ENCODE measurements at places on chromosomes 6 and 20. TPM values are rescaled to one million over a fixed set of nuclear protein-coding genes. Genes with fewer than 3 reads are reported as not detected.

DNA sequence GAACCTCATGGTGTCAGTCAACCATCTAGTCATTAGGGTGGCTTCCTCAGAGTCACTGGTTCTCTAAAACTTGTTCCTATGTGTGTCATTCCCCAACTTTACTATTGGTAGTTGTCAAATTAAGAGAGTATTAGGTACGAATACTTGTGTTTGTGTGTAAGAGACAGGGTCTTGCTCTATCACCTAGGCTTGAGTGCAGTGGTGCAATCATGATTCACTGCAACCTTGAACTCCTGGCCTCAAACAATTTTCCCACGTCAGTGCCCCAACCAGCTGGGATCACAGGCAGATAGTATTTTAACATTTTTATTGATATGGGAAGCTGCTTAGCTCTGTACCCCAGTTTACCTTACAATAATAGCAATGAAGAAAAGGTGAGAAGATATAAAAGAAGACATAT, 50.6 kb downstream of the BMP6 start:
- no peak overlapping the region for H3K27ac ChIP-seq
- DNase-seq, result no peak
- H3K36me3 ChIP-seq, result no peaks in the 10 kb centered on the region
- H3K4me3 ChIP-seq, result no peak overlapping the region
- H3K4me1 ChIP-seq, result peaks cover 11% of the 10 kb centered on the region
- H3K27me3 ChIP-seq, result no peaks in the 10 kb centered on the region

Gene CSNK2B
- 224 TPM for total RNA-seq

- DNase-seq, result no peak
- no peaks in the 10 kb centered on the region for H3K27me3 ChIP-seq
- no peaks in the 10 kb centered on the region for H3K36me3 ChIP-seq
- H3K4me1 ChIP-seq, result peaks cover 12% of the 10 kb centered on the region
- H3K27ac ChIP-seq, result peak within 1 kb of the TSS; percentile 77
Observed at GRCh38 chr20:23086056-23086566, at the start of gene CD93. TSS of gene CD93 (minus strand) at chr20:23086324. CDS start at chr20:23086192, 132 bp downstream.

GRCh38 chr6:34131326-34132290, 14.3 kb downstream of the GRM4 start:
- no peaks in the 10 kb centered on the region for H3K36me3 ChIP-seq
- no peaks in the 10 kb centered on the region for H3K4me1 ChIP-seq
- H3K27me3 ChIP-seq, result no peaks in the 10 kb centered on the region
- DNase-seq, result no peak
- H3K4me3 ChIP-seq, result no peak overlapping the region

- H3K36me3 ChIP-seq, result no peaks in the 10 kb centered on the region
- H3K27me3 ChIP-seq, result no peaks in the 10 kb centered on the region
- H3K4me3 ChIP-seq, result no peak overlapping the region
- DNase-seq, result no peak
- peaks cover 20% of the 10 kb centered on the region for H3K4me1 ChIP-seq
Observed at GRCh38 chr20:25364180-25364788, 26.4 kb downstream of the ABHD12 start.

DNA sequence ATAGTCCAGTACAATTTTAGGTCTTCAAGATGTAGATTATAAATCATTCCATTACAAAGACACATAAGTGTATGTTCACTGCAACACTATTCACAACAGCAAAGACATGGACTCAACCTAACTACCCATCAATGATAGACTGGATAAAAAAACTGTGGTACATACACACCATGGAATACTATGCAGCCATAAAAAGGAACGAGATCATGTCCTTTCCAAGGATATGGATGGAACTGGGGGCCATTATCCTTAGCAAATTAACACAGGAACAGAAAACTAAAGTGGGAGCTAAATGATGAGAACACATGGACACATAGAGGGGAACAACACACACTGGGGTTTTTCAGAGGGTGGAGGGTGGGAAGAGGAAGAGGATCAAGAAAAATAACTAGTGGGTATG, 6.3 kb downstream of the RTN4IP1 start:
- no peak for DNase-seq
- no peaks in the 10 kb centered on the region for H3K36me3 ChIP-seq
- H3K4me3 ChIP-seq, result no peak overlapping the region
- H3K27ac ChIP-seq, result no peak overlapping the region

Gene PDE7B
- 7.8 TPM for total RNA-seq

Gene MRPS10
- total RNA-seq, result 35.9 TPM

- no peaks in the 10 kb centered on the region for H3K36me3 ChIP-seq
- DNase-seq, result no peak
- H3K27me3 ChIP-seq, result no peaks in the 10 kb centered on the region
- H3K27ac ChIP-seq, result no peak overlapping the region
- no peak overlapping the region for H3K4me3 ChIP-seq
- no peaks in the 10 kb centered on the region for H3K4me1 ChIP-seq
Observed at GRCh38 chr6:79305020-79305419, 70.5 kb upstream of the HMGN3 start.

DNA sequence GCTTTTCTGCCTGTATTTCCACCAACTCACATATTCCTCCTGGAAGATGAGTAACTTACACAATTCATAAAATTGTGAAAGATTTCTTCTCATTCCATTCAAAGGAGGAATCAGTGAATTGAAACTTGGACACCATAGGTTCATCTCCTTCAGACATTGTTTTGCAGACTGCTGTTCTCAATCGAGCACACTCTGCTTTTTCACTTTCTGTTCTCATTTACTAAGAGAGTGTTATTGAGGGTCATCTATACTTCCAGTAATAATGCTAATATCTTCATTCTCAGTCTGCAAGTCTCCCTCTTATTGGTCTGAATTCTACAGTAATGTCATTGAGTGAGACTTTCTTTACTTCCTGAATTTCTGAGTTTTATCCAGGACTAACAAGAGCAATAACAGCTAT, 67.5 kb upstream of the FUT9 start:
- H3K36me3 ChIP-seq, result no peaks in the 10 kb centered on the region
- H3K27ac ChIP-seq, result no peak overlapping the region
- no peak for DNase-seq
- H3K4me1 ChIP-seq, result no peaks in the 10 kb centered on the region

- H3K36me3 ChIP-seq, result no peaks in the 10 kb centered on the region
- DNase-seq, result no peak
- H3K4me3 ChIP-seq, result no peak overlapping the region
Observed at GRCh38 chr6:378090-378957, 13.2 kb upstream of the IRF4 start.

GRCh38 chr20:48490961-48491831, 336.6 kb downstream of the PREX1 start:
- no peaks in the 10 kb centered on the region for H3K4me1 ChIP-seq
- peak; percentile 3 for DNase-seq
- no peaks in the 10 kb centered on the region for H3K36me3 ChIP-seq
- H3K4me3 ChIP-seq, result no peak overlapping the region
- H3K27me3 ChIP-seq, result no peaks in the 10 kb centered on the region

Gene MAS1
- not detected for total RNA-seq

GRCh38 chr20:35823147-35823546, 51.3 kb downstream of the PHF20 start:
- no peaks in the 10 kb centered on the region for H3K27me3 ChIP-seq
- H3K36me3 ChIP-seq, result no peaks in the 10 kb centered on the region
- H3K4me3 ChIP-seq, result no peak overlapping the region

GRCh38 chr20:6714279-6714711, 53.2 kb upstream of the BMP2 start:
- no peak overlapping the region for H3K4me3 ChIP-seq
- H3K4me1 ChIP-seq, result peaks cover 15% of the 10 kb centered on the region
- no peaks in the 10 kb centered on the region for H3K27me3 ChIP-seq
- no peaks in the 10 kb centered on the region for H3K36me3 ChIP-seq
- no peak overlapping the region for H3K27ac ChIP-seq

DNA sequence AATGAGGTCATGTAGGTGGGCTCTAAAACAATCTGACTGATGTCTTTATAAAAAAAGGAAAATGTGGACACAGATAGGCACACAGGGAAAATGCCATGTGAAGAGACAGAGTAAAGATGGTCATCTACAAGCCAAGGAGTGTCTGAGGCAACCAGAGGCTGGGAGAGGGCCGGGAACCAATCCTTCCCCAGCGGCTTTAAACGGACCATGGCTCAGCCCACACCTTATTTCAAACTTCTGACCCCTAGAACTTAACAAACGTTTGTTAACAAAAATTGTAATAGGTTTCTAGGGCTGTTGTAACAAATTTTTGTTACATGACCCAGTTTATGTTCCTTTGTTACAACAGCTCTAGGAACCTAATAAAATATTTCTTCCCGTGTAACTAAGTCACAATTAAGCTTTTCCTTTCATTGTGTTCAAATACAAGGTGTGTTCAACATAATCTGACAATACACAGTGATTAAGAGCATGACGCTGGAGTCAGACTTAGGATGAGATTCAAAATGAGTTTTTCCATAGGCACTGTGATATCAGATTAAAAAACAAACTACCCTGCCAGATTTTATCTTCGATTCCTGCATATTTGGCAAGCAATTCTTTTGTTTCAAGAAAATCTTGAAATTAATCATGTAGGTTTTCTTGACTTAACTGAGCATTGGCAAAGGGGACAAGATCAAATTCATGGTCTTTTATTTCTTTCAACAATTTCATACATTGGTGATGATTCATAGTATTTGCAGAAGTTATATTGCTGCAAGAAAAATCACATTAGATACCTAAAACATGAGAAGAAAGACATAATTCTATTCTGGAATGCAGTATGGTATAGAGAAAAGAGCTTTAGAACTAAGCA, 169.5 kb upstream of the RIPOR2 start:
- no peak overlapping the region for H3K27ac ChIP-seq
- H3K4me1 ChIP-seq, result peaks cover 4% of the 10 kb centered on the region
- no peak for DNase-seq
- H3K4me3 ChIP-seq, result no peak overlapping the region

DNA sequence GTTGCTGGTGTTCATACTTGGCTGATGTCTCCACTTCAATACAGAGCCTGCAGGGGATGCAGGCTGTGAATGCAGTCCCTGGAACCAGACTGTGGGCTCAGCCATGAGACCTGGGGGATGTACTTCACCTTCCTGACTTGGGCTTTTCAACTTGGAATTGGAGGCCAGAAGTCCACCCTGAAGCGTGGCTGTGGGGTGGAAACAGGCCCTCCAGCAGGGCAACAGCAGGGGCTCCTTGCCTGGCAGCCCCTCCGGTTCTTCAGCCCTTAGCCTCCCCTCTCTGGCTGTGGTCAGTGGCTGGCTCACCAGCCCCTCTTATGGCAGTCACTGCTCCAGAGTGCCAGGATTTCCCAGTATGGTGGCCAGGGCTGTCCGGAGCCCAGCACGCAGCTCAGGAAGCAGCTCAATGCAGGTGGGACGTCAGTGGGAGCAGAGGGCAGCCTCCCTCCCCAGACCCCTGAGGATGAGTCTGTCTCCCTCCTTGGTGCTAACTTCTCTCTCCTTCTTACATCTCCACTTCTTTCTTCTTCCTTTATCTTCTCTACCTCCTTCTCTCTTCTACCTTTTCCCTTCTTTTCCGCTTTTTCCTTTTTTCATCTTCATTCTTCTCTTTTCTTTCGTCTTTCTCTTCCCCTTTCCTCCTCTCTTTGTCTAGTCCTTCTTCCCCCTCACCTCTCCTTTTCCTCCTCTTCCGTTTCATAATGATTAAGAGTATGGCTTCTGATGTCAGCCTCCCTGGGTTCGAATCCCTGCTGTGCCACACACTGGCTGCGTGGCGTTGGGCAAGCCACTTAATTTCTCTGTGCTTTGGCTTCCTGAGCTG, 45.3 kb downstream of the SLC52A3 start:
- peaks cover 2% of the 10 kb centered on the region for H3K27me3 ChIP-seq
- no peak for DNase-seq
- H3K36me3 ChIP-seq, result no peaks in the 10 kb centered on the region
- H3K4me3 ChIP-seq, result no peak overlapping the region
- no peak overlapping the region for H3K27ac ChIP-seq

- H3K27me3 ChIP-seq, result no peaks in the 10 kb centered on the region
- H3K27ac ChIP-seq, result no peak overlapping the region
- peaks cover 18% of the 10 kb centered on the region for H3K4me1 ChIP-seq
- H3K4me3 ChIP-seq, result no peak overlapping the region
- no peaks in the 10 kb centered on the region for H3K36me3 ChIP-seq
Observed at GRCh38 chr6:44538807-44539201, 151.3 kb downstream of the CDC5L start.

DNA sequence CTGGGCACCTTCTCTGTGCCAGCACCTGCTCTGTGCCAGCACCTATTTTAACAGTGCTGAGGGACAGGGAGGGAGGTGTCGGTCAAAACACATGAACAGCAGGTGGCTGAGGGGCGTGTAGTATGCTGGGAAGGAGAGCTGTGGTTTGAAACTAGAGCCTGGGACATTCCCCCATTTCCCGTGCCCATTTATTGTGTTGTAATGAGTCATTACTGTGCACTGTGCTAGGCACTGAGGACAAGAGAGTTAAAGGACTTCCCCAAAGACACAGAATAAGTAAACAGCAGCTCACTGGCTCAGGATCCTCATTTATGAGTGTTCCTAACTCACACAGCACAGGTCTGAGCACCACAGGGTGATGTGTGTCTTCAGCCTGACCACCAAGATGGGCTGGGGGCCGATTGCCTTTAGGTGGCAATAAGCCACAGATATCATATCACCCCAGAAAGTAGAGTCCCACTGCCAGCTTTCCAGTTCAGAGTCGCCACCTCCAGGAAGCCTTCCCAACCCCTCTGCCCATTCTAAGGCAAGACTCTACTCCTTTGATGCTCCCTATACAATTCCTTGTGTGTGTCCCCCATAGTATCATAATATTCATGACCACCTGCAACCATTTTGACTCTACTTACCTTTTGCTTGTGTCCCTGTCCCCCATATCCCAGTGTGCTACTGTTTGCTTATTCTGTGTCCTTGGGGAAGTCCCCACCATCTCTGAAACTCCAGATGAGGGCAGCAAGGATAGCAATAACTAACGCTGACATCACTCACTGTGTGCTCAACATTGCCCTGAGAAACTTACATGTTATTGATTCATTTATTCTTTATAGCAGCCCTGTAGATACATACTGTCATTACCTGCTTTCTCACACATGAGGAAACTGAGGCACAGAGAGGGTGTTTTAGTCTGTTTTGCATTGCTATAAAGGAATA, 87.3 kb downstream of the TOX2 start:
- H3K27ac ChIP-seq, result no peak overlapping the region
- H3K27me3 ChIP-seq, result no peaks in the 10 kb centered on the region
- H3K36me3 ChIP-seq, result no peaks in the 10 kb centered on the region
- H3K4me1 ChIP-seq, result no peaks in the 10 kb centered on the region
- no peak for DNase-seq

DNA sequence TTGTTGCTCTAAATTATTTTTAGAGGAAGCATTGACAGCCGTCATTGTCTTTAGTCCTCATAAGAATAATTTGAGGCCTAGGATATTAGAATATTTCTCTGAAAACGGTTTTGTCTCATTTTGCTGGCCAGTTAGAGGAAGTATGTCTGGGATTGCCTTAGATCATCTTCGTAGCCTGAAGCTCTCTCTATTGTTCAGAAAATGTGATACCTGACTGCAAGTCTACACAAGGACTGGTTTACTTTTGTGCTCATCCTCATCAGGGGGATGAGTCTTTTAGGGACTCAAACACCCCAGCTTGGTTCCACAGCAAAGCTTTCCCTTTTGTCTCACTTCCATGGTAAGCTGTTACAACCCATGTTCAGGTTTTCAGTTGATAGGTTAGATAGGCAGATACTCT, 141.8 kb downstream of the FARS2 start:
- H3K27ac ChIP-seq, result no peak overlapping the region
- no peaks in the 10 kb centered on the region for H3K4me1 ChIP-seq
- DNase-seq, result no peak

GRCh38 chr6:373773-374724, 17.5 kb upstream of the IRF4 start:
- H3K36me3 ChIP-seq, result no peaks in the 10 kb centered on the region
- H3K27ac ChIP-seq, result no peak overlapping the region
- no peaks in the 10 kb centered on the region for H3K27me3 ChIP-seq
- DNase-seq, result peak; percentile 57

Gene TNFAIP3
- total RNA-seq, result 7.0 TPM

Gene ARHGAP40
- not detected for total RNA-seq

Gene PTP4A1
- total RNA-seq, result 56.8 TPM
